Posterior vena cava (tissue), 2 donors: ENCODE measurements at places on chromosomes 7 and 10.

- DNase-seq = peak; percentile 40
Observed at GRCh38 chr7:73968487-73968886, 59.5 kb upstream of the ELN start.

DNA sequence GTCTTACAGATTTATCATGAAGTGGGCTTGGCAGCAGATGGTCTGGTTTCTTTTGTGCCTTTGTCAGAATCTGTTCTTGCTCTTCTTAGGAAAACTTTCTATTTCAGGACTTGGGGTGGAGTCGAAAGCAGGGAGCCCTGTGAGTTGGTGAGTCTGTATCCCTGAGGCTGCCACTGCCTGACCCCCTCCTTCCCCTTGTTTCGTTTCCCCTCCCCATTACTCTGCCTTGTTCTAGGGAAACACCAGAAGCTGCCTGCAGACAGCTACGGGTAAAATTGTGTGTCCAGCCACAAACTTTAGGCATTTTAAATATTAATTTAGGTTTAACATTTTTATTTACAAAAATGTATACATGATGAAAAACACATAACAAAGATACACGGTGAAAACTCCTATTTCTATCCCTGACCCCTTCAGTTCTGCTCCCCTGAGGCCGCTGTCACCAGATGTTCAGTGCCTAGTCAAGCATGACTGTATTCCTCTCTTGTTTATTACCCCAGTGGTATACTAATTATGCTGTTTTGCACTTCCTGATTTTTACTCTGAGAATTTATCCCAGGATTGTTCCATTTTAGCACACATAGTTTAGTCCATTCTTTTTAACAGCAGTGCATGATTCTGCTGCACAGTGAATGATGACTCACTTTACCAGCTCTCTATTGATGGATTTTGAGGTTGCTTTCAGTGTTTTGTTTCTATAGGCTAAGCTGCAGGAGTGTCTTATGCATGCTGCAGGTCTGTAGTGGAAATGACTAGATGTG, 9.1 kb downstream of the TSPAN14 start:
- DNase-seq = no peak

DNA sequence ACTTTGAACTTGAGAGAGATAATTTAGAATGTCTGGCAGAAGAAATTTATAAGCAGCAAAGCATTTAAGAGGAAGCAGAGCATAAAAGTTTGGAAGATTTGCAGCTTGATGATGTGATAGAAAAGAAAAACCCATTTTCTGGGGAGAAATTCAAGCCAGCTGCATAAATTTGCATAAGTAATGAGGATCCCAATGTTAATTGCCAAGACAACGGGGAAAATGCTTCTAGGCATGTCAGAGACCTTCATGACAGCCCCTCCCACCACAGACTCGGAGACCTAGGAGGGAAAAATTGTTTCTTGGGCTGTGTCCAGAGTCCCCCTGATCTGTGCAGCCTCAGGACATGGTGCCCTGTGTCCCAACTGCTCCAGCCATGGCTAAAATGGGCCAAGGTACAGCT, 263.6 kb upstream of the POT1 start:
- DNase-seq = no peak

GRCh38 chr10:12973149-12973718, 28.3 kb downstream of the CCDC3 start:
- no peak for DNase-seq

DNA sequence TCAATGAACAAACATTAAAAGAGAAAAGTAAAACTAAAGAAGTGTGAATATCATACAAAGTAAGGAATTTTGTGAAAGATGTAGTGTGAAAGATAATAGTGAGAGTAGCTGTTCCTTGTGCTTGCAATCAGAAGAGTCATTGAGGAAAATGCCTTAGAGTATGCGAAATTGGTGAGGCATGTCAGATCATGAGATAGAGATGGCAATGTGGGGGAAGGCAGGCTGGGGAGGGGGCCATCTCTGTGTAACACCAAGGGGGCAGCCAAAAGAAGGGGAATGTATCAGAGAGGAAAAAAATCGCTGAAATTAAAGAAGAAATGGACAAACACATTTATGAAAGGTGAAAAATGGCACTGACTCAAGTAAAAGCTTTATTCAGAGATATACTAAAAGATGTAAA, 19.6 kb upstream of the PRKAR2B start:
- DNase-seq = no peak

GRCh38 chr7:106372126-106372525, 87.3 kb upstream of the NAMPT start:
- DNase-seq = no peak

DNA sequence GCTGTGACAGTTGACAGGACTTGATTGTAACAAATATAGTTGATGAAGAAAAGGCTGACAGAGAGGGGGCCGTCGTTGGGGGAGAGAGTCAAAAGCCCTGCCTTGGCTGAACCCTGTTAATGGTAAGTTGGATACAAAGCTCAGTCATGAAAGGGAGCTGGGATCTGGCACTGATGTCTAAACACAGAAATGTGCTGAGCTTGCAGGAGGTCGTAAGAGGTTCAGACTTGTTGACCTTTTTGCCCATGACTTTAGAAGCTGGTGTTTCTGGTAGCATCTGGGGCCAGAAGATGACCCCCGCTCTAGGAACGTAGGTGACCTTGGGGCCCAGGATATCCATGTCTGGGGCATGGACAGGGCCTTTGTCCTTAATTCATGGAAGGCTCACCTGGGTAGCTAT, 294.7 kb downstream of the TCF7L2 start:
- no peak for DNase-seq

GRCh38 chr10:4270116-4270515, 485.1 kb upstream of the KLF6 start:
- DNase-seq = no peak

GRCh38 chr10:89377705-89378637, at the start of gene IFIT1B:
Gene IFIT1B, plus strand, starts transcription at chr10:89378056. Its CDS starts 80 bp downstream, at chr10:89378136.
- no peak for DNase-seq

DNA sequence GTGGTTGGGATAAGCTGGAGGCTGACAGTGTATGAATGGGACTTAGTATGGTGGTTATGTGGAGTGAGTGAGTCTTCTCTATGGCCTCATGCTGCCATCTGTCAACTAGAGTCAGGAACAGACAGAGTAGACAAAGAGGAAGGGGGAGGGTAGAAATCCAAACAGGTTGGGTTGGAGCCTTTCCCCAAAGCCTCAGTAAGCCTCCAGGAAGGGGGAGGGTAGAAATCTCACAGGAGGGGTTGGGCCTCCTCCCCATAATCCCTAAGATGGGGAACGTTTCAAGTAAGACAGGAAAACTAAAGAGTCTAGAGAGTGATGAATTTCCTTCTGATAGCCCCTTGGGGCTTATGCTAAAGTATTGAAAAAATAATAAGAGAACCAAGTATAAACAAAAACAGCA, 2.0 kb upstream of the AKR1B15 start:
- no peak for DNase-seq

DNA sequence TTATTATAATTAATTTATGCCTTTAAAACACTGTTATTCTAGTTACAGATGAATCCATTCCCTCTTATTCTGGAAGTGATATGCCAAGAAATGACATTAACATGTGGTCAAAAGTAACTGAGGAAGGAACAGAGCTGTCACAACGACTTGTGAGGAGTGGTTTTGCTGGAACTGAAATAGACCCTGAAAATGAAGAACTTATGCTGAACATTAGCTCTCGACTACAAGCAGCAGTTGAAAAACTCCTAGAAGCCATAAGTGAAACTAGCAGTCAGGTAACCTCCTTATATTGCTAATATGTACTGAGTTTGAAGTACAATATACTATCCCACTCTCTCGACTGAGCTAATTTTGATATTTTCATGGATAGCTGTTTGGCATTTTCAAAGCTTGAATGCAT, 81.6 kb downstream of the CYP51A1 start:
- DNase-seq = no peak

- peak; percentile 63 for DNase-seq
Observed at GRCh38 chr10:69953851-69954250, 98.8 kb upstream of the MACROH2A2 start.

GRCh38 chr10:73773152-73773879, 8.5 kb upstream of the CHCHD1 start:
- no peak for DNase-seq

DNA sequence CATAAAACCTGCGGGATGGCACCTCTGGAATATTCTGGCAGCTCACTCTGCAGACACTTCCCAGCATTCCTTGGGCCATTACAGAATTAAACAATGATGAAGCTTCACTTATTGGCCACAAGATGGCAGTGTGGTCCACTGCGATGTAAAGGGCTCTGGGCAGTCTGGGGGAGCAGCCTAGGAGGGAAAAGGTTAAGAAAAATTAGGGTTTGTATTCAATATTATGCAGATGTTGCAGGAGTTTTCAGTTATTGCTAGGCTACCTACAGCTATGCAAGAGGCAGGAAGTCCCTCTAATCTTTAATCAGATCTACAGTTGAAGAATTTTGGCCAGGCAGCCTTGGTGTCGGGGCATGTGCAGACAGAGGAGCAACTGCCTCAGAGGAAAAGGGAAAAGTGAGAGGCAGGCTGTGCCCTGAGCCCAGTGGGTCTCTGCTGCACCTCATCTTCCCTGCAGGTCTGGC, 233.2 kb upstream of the PRSS1 start:
- DNase-seq = no peak

DNA sequence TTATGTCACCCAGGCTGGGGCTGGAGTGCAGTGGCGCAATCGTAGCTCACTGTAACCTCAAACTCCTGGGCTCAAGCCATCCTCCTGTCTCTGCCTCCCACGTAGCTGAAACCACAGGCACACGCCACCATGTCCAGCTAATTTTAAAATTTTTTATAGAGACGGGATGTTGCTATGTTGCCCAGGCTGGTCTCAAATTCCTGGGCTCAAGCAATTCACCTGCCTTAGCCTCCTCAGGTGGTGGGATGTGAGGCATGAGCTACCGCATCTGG, 123.2 kb upstream of the PARD3 start:
- DNase-seq = no peak

GRCh38 chr7:120053390-120053961, 219.5 kb upstream of the KCND2 start:
- DNase-seq = no peak

DNA sequence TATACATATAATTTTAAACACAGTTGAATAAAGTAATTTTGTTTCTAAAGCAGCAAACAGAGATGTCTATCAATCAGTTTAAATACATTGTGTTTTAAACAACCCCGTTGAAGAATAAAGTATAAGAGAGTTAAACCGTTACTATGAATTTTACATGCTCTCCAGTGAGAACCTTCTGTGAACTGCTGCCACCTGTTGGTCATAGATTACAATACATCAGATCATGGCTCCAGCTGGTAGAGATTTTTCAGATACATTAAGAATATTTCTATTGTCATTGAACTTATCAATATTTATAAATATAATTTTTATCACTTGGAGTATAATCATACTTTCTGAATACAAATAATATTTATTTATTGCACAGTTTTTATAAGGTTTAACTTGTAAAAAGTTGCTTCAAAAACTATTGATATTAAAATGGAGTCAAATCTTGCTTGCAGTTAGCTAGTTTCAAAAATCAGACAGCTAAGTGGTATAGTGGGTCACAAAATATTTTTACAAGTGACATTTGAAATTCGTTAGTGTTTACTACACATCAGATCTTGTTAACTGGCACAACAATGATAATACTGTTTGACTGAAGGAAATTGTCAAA, 561.2 kb upstream of the PHF14 start:
- DNase-seq = no peak

DNA sequence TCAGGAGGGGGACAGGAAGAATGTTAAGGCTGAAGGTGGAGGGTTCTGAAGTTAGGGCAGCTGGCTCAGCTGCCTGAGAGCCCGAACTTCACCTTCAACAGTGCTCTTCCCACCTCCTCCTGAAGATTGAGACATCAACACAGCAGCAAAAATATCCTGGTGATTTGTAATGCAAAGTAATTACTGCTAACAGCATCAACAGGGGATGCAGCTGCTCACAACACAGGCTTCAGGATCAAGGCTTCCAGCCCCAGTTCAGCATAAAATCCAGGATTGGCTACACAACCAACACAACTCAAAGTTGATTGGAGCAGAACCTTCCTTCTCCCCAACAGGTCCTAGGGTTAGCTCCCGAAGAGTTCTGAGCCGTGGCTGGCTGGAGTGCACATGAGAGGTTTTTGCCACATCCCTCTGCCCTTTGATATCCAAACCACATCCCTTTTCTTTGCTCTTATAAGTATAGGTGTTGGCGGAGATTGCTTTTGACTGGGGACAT, 242.4 kb downstream of the KIAA1217 start:
- no peak for DNase-seq

DNA sequence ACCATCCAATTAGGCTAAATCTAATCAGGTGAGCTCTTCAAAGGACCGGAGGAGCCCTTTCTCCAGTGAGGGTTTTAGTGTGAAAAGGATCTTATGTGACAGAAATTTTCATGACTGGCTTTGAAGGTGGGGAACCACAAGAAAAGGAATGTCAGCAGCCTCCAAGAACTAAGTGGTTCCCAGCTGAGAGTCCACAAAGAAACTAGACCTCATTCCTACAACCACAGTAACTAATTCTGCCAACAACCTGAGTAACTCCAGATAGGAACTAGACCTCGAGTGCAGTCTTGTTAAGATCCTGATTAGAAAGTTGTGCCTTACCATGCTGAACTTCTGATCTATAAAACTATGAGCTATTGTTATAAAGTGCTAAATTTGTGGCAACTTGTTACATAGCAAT, 51.3 kb downstream of the PCLO start:
- no peak for DNase-seq

DNA sequence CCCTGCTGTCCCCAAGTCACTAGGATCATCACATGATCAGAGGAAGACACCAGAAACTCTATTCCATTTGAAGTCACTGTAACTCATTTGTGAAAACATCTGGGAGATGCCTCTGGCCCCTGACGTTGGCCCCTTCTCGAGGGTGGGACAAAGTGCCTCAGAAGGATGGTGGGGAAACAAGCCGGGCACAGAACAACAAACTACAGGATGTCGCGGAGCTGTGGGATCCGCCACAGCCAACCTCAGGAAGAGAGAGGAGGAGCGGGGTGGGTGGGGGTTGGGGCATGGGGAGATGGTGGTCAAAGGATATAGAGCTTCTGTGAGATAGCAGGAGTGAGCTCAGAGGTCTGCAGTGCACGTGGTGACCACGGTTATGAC, 265.6 kb upstream of the TCERG1L start:
- DNase-seq = no peak

- no peak for DNase-seq
Observed at GRCh38 chr10:87746911-87747310, 71.1 kb downstream of the ATAD1 start.

GRCh38 chr7:39691821-39692220, 68.4 kb downstream of the RALA start:
- DNase-seq = no peak

DNA sequence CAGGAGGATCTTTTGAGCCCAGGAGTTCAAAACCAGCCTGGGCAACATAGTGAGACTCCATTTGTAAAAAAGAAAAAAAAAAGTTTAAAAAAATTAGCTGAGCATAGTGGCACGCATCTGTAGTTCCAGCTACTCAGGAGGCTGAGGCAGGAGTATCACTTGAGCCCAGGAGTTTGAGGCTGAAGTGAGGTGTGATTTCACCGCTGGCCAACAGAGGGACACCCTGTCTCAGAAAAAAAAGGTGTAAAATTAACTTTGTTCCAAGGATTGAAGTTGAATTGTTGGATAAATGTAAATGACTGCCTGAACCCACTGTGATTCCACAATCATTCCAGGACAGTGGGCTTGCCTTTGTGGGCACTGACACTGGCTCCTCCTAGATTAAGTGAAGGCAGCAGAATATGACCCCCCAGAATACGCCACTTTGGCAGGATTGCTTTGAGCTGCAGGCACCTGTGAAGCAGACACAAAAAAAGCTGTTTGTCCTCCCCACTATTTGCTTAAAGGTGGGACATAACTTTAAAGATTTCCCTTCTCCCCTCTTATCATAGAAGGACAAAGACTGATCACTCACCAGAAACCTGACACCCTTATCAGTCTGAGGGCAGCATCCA, 57.2 kb upstream of the FOXI2 start:
- DNase-seq = no peak
